ENCODE measurements at places on chromosomes 4 and X.

DNA sequence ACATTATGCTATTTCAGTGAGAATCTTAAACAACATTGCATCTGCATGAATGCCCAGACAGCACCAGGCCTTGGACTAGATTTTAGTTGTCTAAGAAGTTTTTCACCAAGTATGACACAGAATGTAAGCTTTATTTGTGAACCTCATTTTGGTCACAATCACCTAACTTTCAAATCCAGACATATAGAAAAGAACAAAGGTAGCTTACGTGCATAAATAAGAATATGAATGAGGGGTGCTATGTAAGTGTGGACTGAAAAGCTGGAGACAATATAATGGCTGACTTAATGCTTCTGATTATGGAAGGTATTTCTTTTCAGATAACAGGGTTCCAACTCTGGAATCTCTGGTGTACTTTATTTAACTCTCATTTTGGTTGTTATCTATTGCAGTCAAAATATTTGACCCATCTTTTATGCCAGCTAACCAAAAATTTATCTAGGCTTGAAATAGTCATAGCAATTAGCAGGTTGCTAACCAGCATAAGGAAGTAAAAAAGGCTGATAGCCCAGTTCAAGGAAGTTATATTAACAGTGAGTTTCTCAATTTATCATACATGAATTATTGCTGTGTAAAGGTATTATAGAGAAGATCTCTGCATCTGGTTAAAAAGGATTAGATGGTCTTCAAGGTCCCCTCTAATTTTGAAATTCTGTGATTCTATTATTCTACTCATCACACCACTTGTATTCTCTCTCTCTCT is 36.5 kb downstream of the SLC7A11 start:
- DNase-seq, result no peak

DNA sequence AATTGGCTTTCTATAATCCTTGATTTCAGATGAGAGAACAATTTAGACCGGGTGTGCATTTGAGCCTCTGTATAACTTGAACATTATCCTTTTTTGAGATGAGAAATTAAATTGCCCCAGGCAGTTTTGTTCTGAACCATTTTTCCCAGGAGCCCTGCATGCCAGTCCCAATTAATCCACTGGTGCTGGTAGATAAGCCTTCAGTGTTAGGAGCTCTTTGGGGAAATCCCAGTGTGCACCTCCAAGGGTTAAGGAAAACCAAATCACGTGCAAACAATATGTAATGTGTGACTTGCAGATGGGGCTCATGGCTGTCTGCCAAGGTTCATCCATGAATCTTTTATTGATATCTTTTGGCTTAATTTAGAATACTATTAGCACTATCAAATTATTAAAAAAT is 43.2 kb downstream of the KIT start:
- DNase-seq, result no peak

GRCh38 chr4:108527723-108528122 is 92.7 kb upstream of the RPL34 start:
- DNase-seq, result no peak

GRCh38 chr4:64559571-64559970 is 150.3 kb upstream of the TECRL start:
- no peak for DNase-seq

DNA sequence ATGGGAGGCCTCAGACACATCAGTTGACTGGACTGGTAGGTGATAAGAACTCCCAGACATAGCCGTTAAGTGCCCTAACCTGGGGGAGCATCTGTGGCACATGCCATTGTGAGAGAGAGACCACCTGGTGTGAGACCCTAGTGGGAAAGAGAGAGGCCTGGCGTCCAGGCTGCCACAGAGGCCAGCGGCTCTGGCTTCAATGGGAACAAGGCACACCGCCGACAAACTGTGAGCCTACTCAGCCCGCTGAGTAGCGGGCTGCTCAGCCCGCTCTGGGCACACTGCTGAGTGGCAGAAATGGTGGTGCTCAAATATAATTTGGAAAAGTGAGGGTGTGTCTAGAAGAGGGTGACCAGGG is 34.0 kb downstream of the PHKA2 start:
- no peak for DNase-seq

DNA sequence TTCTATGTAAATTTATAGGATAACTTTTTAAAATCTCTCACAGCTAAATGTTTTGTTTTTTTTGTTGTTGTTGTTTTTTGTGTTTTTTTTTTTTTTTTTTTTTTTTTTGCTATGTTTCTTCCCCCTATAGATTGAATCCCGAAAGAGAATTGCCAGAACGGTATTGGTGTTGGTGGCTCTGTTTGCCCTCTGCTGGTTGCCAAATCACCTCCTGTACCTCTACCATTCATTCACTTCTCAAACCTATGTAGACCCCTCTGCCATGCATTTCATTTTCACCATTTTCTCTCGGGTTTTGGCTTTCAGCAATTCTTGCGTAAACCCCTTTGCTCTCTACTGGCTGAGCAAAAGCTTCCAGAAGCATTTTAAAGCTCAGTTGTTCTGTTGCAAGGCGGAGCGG is 4.1 kb downstream of the BRS3 start:
- no peak for DNase-seq

GRCh38 chr4:82802911-82803310 is 4.3 kb upstream of the SCD5 start:
- no peak for DNase-seq

GRCh38 chr4:123889507-123889906 is 492.9 kb downstream of the SPRY1 start:
- no peak for DNase-seq

- no peak for DNase-seq
Measured at GRCh38 chr4:90904021-90904420, 776.8 kb downstream of the CCSER1 start.
